ENCODE measurements at places on chromosomes 7 and 10.

GRCh38 chr7:155585951-155586350 is 39.6 kb upstream of the CNPY1 start:
- DNase-seq = no peak

DNA sequence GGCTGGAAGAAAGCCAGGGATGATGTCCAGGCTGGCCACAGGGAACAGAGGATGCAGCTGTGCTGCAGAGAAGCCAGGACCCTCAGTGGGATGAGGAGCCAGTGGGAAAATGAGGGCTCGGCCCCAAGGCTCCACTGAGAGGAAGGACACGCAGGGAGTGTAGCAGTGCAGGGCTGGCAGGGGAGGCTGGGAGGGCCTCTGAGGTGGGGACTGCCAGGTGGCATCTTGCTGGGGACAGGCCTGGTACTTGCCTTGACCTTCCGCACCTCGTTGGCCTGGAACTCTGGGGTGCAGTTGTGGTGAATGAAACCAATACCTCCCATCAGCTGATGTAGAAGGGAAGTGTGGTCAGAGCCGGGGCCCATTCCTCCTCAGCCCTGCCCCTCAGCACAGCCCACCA is 9.2 kb downstream of the IMPDH1 start:
- DNase-seq = no peak

- DNase-seq = no peak
Observed at GRCh38 chr7:317643-318405, 27.9 kb downstream of the FOXL3 start.

- no peak for DNase-seq
Observed at GRCh38 chr10:45006276-45007030, 5.7 kb downstream of the ZNF22 start.

DNA sequence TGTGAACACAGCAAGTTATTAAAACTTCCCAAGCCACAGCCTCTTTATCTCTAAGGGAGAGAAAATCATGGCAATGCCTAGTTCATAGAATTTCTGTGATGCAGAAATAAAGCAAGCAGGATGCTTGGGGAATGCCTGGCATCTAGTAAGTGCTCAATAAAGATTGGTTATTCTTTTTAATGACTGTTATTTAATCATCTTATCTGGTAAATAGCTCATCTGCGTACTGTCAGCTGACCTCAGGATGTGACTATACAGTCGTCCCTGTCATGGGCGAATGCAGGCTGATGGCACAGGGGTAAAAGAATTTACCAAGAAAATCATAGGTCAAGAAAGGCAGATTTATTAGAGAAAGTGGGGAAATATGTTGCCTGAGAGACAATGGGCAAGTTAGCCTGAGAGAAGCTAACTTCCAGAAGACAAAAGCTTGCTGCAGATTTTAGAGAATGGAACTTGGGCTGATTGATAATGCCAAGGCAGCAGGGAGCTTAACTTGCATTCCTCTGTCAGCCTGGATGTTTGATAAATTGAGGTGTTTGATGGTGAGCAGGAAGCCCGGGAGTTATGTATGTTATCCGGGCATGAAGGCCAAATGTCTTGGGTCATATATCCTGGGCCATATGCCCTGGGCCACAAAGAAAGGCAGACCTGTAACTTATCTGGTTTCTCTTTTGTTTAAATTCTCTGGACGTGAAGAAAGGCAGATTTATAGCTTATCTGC is 126.0 kb downstream of the KCNMA1 start:
- DNase-seq = no peak

GRCh38 chr7:36161996-36162395 is 8.9 kb downstream of the EEPD1 start:
- no peak for DNase-seq

DNA sequence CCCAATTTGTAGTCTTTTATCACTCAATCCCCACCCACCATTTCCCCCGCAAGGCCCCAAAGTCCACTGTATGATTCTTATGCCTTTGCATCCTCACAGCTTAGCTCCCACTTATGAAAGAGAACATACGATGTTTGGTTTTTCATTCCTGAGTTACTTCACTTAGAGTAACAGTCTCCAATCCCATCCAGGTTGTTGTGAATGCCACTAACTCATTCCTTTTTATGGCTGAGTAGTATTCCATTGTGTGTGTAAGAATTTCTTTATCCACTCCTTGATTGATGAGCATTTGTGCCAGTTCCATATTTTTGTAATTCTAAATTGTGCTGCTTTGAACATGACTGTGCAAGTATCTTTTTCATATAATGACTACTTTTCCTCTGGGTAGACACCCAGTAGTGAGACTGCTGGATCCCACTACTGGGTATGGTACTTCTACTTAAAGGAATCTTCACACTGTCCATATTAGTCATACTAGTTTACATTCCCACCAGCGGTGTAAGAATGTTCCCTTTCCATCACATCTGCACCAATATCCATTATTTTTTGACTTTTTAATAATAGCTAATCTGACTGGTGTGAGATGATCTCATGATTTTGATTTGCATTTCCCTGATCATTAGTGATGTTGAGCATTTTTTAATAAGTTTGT is 152.6 kb downstream of the JMJD1C start:
- no peak for DNase-seq

DNA sequence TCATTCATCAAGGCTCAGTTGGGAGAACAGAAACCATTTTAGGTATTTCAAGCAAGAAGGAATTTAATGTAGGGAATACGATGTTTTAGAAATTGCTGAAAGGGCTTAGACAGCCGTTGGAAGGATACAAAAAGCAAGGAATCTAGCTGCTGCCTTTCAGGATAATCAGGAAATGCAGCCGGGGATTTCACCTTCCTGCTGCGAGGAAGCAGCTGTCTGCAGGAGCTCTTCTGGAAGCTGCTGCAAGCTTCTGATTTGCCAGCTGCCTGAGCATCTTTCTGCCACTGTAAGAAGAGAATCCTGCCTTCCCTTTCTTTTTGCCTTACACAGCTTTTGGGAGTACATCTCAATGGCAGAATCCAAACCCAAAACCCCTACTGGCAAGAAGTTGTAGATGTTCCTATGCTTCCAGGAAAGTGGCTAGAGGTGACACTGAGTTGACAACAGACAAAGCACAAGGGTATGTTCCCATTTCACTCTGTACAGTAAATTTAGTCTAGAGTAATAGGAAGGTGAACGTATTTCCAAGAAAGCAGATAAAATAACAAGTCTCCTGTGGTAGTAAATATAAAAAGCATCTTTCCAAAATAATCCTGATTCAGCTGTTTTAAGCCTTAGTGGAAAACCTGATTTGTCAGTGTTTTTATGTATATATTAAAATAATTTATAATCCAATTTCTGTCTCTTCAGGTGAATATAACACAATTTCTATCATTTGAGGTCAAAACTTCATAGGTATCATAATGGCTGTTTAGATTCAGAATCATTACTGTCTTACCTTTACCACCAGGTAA is 148.4 kb upstream of the LRGUK start:
- no peak for DNase-seq

DNA sequence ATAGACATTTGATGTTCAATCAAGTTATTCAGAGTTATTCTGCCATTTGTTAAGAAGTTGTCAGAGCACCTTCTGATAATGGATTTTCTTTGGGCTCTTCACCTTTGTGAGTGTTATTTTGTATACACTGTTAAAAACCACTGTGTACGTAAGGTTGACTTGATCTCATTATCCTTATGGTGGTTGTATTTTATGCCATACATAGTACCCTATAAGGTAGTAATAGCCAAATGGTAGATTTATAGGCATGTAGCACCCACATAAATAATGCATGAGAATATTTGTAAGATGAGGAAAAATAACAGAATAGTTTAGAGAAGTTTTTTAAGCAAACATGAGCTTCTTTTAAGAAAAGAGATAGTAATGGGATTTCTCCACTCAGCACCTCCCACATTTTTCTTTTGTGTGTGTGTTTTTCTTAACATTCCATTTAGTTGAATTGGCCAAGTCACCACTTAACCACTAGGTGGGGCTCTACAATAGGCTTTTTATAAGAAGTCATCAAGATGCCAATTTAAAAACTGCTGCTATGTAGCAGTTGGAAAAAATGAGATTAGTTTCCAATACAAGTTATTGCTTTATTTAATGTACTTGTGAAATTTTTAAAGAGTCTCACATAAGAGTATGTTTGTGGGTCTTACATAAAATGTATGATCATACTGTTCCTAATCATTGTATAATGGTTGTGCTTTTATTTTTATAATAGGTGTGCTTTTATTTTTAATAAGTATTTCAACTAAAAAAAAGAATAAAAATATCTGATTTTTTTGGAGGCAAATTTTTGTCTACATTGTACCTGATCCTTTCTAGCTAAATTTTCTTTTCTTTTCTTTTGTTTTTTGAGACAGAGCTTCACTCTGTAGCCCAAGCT is 41.1 kb upstream of the STMP1 start:
- peak; percentile 91 for DNase-seq

- no peak for DNase-seq
Observed at GRCh38 chr10:61989995-61990760, 88.7 kb downstream of the ARID5B start.

DNA sequence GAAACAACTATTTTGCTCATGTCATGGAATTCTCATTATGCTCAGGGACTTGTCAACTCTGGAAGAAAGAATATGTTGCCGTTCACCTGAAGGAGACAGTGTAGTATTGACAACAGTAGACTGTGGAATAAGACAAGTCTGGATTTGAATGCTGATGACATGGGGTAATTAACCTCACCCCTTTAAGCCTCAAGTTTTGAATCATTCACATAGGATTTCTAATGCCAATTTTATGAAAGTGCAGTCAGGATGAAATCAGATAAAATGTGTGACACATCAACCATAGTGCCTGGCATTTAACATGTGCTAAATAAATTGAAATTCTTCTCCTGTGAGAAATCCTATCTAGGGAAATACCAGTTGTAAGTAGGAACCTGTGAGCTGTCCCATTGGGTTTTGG is 305.8 kb downstream of the KIF20B start:
- peak; percentile 0 for DNase-seq

DNA sequence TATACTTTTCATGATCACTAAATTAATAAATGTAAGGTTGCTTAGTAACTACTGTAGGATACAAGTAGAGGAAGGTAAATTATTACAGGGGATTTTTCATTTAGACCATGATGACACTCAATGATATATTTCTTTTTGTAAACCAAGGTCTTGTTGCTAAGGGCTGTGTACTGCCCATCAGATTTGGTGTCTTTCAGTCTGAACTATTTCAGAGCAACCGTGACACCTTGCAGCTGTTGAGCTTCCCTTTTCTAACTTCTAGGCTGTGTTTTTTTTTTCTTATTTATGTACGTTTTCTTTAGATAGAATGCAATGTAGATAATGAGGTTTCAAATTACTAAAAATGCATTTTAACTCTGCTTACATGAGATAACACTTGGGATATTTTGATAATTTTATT is 292.0 kb upstream of the MBL2 start:
- no peak for DNase-seq

GRCh38 chr10:105759669-105760068 is 1118.6 kb downstream of the SORCS3 start:
- no peak for DNase-seq

DNA sequence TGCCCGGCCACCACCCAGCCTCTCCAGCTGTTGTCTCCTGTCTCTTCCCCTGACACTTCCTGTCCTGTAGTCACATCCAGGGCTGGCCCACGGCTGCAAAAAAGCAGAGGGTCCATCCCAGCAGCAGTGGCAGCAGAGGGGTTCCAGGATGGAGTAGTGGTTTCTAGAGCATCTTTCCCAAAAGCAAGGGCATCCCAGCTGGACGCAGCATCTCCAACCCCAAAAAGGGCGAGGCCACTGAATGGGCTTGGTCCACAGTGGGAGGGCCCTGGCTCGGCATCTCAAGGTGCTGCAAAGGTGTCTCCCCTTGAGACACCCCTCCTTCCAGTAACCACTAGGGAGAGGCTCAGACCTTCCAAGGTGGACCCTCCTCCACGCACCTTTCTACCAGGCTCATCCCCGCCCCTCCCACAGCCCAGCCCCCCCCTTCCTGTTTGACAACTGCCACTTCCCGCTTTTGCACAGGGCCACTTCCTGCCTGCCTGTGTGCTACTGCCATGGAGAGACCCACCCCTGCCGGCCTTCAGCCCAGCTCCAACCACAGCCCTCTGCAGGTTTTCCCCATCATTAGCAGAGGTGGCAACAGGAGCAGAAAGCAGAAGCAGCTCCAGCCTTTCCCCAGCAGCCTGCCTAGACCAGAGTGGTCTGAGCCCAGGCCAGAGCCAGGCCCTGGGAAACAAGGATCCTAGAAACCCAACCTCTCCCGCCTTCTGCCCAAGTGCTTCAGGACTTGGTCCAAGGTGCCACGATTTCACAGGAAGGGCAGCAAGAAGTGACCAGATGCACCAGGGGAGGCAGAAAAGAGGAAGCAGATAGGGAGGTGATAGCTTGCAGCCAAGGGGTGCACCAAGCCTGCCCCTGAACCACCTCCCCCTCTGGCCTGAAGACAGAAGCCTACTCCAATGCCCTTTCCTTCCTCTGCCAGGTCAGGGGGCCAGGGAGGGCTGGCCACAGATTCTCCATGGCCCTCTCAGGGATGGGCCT is 8.6 kb downstream of the CAMK2G start:
- no peak for DNase-seq

GRCh38 chr7:157683747-157684156 is 346.9 kb downstream of the DNAJB6 start:
- DNase-seq = no peak

DNA sequence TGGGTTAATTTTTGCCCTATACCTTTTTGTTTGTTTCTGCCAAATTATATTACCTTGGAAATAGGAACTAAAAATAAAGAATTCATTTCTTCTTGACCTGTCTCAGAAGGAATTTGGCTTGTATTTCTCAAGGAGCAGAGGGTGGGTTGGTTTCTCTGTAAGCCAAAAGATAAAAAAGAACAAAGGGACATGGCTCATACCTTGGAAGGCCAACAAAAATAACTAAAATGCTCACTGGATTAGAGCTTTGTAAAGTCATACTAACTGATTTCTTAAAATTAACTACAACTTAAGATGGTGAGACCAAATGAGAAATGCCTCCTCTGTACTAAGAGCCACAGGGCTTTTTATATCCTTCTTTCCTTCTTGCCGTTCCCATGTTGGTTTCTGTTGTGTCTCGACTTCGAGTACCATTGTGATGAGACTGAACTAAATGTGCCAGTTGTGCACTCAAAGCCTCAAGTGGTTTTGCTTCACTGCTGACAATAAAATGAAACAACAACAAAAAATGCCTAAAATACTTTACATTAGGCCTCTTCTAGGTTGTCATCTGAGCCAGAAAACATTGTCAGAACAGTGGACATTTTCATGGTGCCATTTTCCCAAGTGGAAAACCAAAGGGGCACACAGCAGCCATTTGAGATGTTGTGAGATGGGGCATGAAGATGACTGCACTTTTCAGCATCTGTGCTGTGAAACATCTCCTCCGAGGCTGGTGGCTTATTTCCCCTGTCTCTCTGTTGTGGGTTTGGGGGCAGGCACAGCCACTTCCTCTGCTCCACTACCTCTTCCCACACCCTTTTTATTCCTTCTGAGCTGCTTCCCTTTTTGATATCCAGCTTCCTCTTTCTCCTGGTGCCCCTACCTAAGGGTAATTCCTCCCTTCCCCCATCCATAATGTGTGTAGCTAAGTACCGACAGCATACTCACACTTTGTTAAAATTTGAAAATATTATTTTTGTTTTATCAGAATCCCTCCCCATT is 51.8 kb upstream of the AGR3 start:
- no peak for DNase-seq
